ENCODE measurements at places on chromosomes 5 and 9. TPM values are rescaled to one million over a fixed set of nuclear protein-coding genes. Genes with fewer than 3 reads are reported as not detected.

LRRC26 gene
- total RNA-seq = 2.4 TPM

PCDHGB6 gene
- total RNA-seq = 0.22 TPM

FCN2 gene
- total RNA-seq = not detected

SLIT3 gene
- total RNA-seq = 0.10 TPM

TXNDC8 gene
- not detected for total RNA-seq

LCN12 gene
- total RNA-seq = 4.2 TPM

TICAM2 gene
- 2.9 TPM for total RNA-seq

HINT2 gene
- total RNA-seq = 49.0 TPM

CFAP157 gene
- total RNA-seq = 0.22 TPM

NR6A1 gene
- total RNA-seq = 9.9 TPM

TMEM215 gene
- total RNA-seq = not detected

MELK gene
- 63.2 TPM for total RNA-seq

ENC1 gene
- 30.0 TPM for total RNA-seq

PCDHGA3 gene
- total RNA-seq = not detected

GABRA1 gene
- total RNA-seq = not detected

IFNA2 gene
- total RNA-seq = not detected

TLR4 gene
- 0.10 TPM for total RNA-seq

FBLL1 gene
- total RNA-seq = 0.15 TPM

OR1Q1 gene
- not detected for total RNA-seq

RNF183 gene
- 0.12 TPM for total RNA-seq

ELAVL2 gene
- not detected for total RNA-seq

PLPP7 gene
- total RNA-seq = 0.37 TPM

SYNPO gene
- total RNA-seq = 8.2 TPM

GNAQ gene
- 28.7 TPM for total RNA-seq

SLF1 gene
- 10.4 TPM for total RNA-seq

MUSK gene
- total RNA-seq = not detected

PRRC2B gene
- 170 TPM for total RNA-seq

PFN3 gene
- not detected for total RNA-seq

FBP2 gene
- not detected for total RNA-seq

ADRA1B gene
- total RNA-seq = not detected

CTNNAL1 gene
- total RNA-seq = 87.2 TPM

SGCD gene
- not detected for total RNA-seq

PGGT1B gene
- total RNA-seq = 45.8 TPM

AGXT2 gene
- not detected for total RNA-seq

IL13 gene
- not detected for total RNA-seq

PNPLA7 gene
- 1.8 TPM for total RNA-seq

Measured in HCT116 (cell line).